ENCODE measurements at places on chromosomes 1 and 21.

DNA sequence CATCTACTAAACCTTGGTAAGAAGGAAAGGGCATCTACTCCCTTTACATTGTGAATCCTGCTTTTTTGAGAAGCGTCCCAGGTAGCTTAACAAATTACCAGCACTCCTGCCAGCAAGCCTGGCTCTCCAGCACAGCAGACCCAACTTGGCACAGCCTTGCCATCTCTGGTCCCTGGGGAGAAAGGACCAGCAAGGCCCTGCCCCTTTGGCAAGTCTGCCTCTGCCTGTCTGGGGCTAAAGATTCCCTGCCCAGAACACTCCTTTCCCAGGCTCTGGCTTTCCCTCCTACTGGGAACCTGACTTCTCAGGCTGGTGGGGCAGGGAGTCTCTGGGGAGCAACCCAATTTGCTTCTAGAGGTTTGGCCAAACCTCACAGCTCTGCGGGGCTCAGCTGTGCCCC, 68.5 kb downstream of the ATP2B4 start:
- DNase-seq, result no peak

GRCh38 chr1:25117233-25117823, 115.0 kb downstream of the SYF2 start:
- peak; percentile 47 for DNase-seq

DNA sequence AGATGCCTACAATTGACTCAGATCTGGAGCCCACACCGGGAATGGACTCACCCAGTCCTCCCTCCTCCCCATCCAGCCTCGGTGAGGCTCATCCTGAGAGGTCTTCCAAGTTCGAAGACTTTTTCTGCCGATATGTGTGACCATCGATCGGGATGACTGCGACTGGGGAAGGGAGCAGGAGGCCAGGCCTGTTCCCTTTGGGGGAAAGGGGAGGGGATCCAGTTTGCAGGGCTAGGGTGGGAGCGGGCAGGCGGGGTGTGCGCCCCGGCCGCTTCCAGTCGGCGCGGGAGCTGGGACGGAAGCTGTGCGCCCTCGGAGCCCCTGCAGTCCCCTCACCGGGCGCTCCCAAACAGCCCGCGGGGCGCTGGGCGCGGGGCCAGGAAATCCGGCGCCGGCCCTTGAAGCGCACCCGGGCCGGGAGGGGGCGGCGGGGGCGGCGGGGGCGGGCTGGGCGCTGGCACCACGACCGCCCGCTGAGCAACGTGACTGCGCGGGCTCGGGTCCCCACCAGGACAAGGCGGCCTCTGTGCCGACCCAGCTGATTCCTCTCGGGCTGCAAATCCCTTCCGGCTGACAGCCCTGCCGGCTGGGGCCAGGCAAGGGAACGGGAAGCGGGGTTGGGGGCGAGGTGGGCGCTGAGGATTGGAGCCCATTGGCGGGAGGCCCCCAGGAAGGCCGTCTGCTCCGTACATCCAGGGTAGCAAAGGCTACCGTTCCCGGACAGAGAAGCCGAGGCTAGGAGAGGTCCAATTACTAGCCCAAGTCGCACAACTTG, 103.9 kb downstream of the EBNA1BP2 start:
- no peak for DNase-seq

- DNase-seq, result no peak
Measured at GRCh38 chr1:2317230-2318065, 73.9 kb downstream of the MORN1 start.

GRCh38 chr21:15289896-15290841, 225.4 kb upstream of the NRIP1 start:
- no peak for DNase-seq

DNA sequence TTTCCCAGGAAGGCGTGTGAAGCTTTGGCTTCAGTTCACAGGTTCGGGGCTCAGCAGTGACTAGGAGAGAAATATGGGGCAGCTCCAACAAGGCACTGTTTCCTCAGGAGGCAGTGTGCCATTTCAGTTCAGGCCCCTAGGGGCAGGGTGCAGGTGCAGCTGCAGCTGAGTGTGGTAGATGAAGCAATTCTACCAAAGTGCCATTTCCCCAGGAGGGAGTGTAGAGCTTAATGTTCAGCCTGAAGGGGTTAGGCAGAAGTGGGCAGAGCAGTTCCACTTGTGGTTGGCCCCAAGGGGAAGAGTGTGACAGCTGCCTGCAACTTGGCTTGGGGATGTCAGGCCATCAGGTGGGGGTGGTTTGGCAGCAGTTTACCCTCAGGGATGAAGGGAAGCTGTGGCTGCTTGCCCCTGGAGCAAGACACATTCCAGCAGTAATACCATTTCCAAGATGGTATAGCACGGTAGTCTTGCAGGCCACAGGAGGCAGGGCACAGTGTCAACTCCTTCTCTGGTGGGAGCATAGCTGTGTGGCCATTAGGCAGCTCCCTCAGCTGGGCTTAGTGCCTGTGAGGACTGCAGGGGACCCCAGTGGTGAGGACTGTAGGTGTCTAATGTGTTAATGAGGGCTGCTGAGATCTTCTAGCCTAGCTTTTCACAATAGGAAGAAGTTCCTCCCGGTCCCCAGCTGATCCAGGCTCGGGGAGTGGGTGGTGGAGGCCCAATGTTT, 34.7 kb downstream of the RGSL1 start:
- peak; percentile 17 for DNase-seq

DNA sequence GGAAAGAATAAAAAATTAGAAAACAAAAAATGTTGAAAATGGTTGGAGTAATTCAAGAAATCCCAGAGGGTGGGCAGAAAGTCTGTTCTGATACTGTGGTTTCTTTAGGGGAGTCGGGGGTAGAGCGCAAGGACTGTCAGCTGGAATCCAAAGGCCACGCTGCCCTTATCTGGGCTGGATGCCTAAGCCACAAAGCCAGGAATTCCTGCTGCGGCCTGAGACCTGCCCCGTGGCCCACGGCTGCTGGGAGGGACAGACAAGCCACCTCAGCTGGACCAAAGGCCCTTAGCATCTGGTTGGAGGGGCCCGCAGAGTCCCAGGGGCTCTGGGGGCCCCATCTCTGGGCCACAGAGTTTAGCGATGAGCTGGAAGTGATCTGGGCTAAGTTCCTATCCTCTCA, 60.2 kb downstream of the DMRTB1 start:
- no peak for DNase-seq

- DNase-seq, result no peak
Measured at GRCh38 chr1:3351449-3352298, 102.8 kb upstream of the ARHGEF16 start.

- DNase-seq, result no peak
Measured at GRCh38 chr1:214492401-214493075, 58.9 kb downstream of the PTPN14 start.

DNA sequence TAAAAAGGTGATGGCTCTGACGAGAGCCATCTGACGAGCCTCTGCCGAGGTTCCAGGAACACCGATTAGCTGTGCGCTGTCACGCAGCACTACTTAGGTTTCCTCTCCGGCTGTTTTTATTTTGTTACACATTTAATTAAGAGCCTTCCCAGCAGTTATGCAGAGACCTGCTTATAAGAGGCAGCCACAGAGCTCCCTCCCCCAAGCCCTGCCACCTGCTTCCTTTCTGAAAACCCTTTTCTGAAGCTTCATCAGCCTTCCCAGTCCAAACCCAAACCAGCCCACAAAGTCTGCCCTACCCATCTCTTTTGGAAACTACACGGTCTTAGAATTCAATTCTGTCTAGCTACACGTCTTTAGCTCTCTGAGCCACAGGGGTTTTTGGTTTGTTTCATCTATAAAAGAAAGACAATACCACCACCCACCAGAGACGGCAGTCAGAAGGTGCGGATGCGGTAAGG, 49.1 kb downstream of the ERI3 start:
- no peak for DNase-seq

DNA sequence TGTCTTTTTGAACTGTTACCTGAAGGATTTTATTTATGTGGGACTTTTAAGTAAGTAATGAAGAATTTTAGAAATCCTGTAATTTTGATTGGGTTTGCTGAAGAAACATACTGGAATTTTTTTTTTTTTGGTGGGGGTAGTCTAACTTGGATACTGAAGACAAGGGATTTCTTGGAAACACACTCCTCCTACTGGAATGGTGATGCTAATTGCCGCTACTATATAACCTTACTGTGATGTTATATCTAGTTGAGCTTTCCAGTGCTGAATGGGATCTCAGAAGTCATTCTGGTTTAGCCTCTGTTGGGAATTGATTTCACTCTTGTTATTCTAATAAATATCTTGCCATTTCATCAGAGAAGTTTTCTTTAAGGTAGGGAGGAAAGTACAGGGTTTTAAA, 8.4 kb downstream of the PPP2R5A start:
- DNase-seq, result no peak

- DNase-seq, result no peak
Measured at GRCh38 chr1:234270581-234271242, 102.5 kb upstream of the COA6 start.

DNA sequence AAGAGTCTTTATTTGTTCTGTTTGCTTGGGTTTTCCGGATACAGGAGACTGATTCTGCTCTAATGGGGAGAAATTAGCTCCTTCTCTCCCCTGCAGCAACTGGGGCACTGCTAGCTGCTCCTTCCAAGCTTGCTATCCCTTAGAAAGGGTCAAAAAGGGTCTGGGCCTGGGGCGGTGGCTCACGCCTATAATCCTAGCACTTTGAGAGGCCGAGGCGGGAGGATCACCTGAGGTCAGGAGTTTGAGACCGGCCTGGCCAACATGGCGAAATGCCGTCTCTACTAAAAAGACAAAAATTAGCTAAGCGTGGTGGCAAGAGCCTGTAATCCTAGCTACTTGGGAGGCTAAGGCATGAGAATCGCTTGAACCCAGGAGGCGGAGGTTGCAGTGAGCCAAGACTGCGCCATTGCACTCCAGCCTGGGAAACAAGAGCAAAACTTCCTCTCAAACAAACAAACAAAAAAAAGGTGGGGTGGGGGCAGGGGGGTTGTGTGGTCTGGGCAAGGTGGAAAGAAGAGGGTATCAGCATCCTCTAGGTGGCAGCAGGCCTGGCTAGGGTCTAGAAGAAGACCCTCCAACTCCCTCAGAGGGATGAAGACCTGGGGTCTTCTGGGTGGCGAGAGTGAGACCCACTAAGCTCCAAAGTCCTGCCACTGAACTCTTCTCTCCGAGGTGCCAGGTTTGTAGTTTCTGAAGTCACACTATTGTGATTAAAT, 15.4 kb upstream of the TBX15 start:
- no peak for DNase-seq

GRCh38 chr1:68378296-68379084, 71.3 kb downstream of the RPE65 start:
- DNase-seq, result no peak

GRCh38 chr1:67747671-67748546, 62.9 kb downstream of the GADD45A start:
- no peak for DNase-seq

DNA sequence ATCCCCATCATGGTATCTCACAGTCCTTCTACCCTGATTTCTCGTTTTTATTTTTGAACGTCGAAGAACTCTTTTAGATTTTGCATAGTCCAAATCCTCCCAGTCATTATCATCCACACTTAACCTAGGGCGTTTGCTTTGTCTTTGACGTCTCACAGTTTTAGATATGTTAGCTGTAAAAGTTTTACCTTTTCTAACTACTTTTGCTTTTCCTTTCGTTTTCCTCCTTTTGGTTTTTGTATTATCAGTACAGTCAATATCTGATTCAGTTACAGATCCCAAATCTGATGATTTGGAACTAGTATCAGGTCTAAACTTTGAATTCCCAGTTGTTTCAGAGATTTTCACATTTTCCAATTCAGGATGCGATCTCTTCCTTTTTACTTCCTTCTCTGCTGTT, 13.1 kb upstream of the PSMG1 start:
- DNase-seq, result no peak

DNA sequence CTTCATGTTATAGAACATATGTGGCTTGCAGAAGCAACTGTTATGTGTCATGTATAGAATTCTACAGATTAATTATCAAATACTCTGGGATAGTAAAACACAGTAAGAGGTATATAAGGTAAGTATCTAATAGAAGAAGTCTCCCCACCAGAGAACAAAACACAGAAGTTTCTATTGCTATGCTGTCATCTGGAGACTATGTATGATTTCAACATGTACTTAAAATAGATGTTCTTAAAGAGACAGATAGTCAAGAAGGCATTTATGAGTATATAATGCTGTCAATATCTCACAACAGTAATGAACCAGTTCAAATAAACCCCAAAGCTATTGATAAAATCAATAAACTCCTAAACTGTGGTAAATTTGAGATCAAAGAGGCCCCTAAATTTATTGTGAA, 8.1 kb upstream of the ADCY10 start:
- no peak for DNase-seq

- DNase-seq, result no peak
Measured at GRCh38 chr21:39137248-39138178, 45.7 kb downstream of the PSMG1 start.

DNA sequence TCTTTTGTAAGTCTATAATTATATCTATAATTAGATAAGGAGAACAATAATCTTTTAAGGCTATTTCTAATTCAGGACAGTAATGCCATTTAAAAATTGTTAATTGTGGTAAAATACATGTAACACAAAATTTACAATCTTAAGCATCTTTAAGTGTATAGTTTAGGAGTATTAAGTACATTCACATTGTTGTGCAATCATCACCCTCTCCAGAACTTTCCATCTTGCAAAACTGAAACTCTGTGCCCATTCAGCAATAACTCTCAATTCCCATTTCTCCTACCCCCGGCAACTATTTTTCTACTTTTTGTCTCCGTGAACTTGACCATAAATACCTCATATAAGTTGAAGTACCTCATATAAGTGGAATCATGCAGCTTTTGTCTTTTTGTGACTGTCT, 93.9 kb upstream of the KCNA3 start:
- no peak for DNase-seq

DNA sequence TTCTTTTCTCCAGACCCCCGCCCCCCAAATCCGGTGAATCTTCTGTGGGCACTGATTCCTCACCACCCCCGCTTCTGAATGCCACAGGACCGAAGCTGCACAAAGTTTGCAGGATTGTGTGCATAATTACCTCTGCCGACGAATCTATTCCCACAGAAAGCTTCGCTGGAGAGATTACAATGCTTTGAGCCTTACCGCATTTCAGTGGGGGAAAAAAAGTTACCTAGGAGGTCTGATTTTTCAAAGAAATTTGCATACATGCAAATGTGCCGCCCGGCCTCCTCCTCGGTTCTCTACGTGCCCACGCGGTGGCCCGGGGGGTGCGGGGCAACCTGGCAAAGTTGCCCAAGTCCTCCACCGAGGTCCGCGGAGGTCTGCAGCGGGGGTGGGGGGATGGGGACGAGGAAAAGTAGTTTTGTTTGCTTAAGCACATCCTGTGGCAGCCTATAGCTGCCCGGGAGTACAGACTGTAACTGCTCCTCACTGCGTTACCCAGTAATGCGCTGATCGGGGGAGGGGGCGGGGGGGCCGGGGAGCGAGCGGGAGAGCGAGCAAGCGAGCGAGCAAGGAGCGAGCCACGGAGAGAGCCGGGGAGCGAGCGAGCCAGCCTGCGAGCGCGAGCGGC, 563 bp upstream of the NFIA start:
- DNase-seq, result peak; percentile 24
